ENCODE measurements at places on chromosomes 4 and X. TPM values are rescaled to one million over a fixed set of nuclear protein-coding genes. Genes with fewer than 3 reads are reported as not detected.

DNA sequence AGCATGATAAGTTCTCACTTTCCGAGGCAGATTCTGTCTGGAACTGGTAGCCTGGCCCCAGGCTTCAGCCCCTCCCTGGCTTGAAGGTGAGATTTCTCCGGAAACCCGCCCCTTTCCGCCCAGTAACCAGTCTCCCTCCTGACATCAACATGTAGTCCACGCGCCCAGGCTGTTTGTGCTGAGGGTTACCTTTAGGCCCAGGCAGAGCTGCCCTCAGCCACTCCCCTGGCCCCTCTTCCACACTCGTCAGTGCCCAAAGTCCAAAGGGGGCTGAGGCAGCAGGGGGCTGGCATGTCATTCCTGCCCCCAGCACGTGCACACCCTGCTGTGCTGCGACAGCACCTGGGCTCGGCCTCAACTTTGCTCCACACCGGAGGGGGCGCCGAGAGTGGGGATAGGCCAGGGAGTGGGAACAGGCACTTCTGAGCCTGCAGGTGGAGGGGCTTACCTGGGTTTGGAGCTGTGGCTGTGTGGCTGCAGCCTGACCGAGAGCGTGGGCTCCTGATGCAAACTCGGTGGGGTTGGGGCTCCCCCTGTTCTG is 69.5 kb upstream of the ANK2 start:
- H3K27me3 ChIP-seq, result no peaks in the 10 kb centered on the region
- DNase-seq, result no peak

Gene NAP1L5
- total RNA-seq, result 4.6 TPM

DNA sequence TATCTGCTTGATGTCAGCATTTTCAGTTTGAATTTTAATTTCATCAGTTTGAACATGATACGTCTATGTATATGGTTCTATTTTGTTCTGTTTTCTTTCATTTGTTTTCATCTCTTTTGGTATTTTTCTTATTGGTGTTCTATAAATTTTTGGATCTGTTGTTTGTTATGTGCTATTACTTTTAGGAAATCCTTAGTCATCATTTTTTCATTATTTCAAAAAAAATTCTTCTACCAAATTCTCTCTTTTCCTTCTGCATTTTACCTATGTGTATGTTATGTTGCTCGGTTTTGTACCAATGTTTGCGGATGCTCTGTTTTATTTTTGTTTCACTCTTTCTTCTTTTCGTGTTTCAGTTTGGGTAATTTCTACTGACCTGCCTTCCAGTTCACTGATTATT is 32.8 kb downstream of the NPY2R start:
- H3K27me3 ChIP-seq, result no peaks in the 10 kb centered on the region
- no peak for DNase-seq
- no peaks in the 10 kb centered on the region for H3K4me1 ChIP-seq
- no peak overlapping the region for H3K27ac ChIP-seq
- no peaks in the 10 kb centered on the region for H3K36me3 ChIP-seq

Gene CT45A1
- not detected for total RNA-seq

Gene CC2D2A
- not detected for total RNA-seq

Gene NIPAL1
- 1.1 TPM for total RNA-seq

DNA sequence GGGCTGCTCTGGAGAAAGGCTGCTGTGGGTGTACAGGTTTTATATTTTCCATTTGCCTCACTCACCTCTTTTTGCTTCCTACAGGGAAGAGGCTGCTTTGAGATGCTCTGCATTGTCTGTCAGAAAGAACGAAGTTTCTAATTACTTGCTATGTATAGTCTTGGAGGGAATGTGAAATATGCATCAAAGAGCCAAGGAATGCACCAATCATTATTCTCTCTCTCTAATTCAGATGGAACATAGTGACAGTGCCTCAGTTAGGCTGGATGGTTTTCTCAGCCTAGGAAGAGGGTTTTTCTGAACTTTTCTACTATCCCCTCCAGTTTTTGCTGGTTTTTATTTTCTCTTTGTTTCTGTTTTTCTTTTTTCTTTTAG is 106.8 kb upstream of the SLC4A4 start:
- no peak overlapping the region for H3K27ac ChIP-seq
- peaks cover 19% of the 10 kb centered on the region for H3K27me3 ChIP-seq
- no peak overlapping the region for H3K4me3 ChIP-seq
- no peaks in the 10 kb centered on the region for H3K4me1 ChIP-seq
- DNase-seq, result no peak

Gene OTUD6A
- not detected for total RNA-seq

DNA sequence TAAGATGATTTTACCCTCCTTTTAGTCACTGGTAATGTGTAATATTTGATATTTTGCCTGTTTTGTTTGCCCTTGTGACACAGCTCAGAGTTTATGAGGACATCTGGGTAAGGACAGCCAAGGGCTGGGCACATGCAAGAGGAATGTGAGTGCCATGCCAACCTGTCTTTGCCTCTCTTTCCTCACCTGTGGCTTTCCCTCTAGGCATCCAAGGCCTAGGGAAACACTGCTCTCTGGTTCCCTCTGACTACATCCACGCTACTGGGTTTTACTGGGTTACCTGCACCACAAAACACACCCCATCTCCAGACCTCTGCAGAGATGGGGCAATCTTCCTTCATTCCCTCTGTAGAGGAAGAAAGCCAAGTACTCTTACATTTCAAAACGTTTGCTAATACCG is 7.7 kb downstream of the HPGDS start:
- no peak overlapping the region for H3K27ac ChIP-seq
- peaks cover 12% of the 10 kb centered on the region for H3K4me1 ChIP-seq
- H3K4me3 ChIP-seq, result no peak overlapping the region
- DNase-seq, result no peak
- H3K36me3 ChIP-seq, result no peaks in the 10 kb centered on the region

GRCh38 chr4:13700021-13700857 is 72.7 kb upstream of the BOD1L1 start:
- no peaks in the 10 kb centered on the region for H3K27me3 ChIP-seq
- no peaks in the 10 kb centered on the region for H3K4me1 ChIP-seq
- no peaks in the 10 kb centered on the region for H3K36me3 ChIP-seq
- H3K4me3 ChIP-seq, result no peak overlapping the region
- H3K27ac ChIP-seq, result no peak overlapping the region

GRCh38 chr4:12612876-12613275 is 871.3 kb downstream of the RAB28 start:
- no peaks in the 10 kb centered on the region for H3K36me3 ChIP-seq
- no peak for DNase-seq
- no peak overlapping the region for H3K27ac ChIP-seq
- no peaks in the 10 kb centered on the region for H3K27me3 ChIP-seq
- no peaks in the 10 kb centered on the region for H3K4me1 ChIP-seq

Gene PAK3
- not detected for total RNA-seq

Gene F8A2
- total RNA-seq, result not detected

Gene SLC6A14
- total RNA-seq, result not detected

- DNase-seq, result no peak
- no peak overlapping the region for H3K27ac ChIP-seq
- no peak overlapping the region for H3K4me3 ChIP-seq
- H3K4me1 ChIP-seq, result no peaks in the 10 kb centered on the region
- no peaks in the 10 kb centered on the region for H3K27me3 ChIP-seq
These were observed 723.6 kb downstream of the TRAM1L1 start for GRCh38 chr4:116361790-116362189.

Gene AFM
- total RNA-seq, result not detected

Data from activated CD8-positive, alpha-beta T cell treated with anti-CD3 and anti-CD28 coated beads, Interleukin-2, amount 10 ng/mL, durations not matched to agents 7 days and 5 days (primary cell).